ENCODE measurements at places on chromosomes 16 and 17.

GRCh38 chr16:1908184-1908583 is 10.0 kb downstream of the HS3ST6 start:
- DNase-seq, result no peak

GRCh38 chr17:2172999-2173398 is 118.1 kb downstream of the HIC1 start:
- DNase-seq, result no peak

DNA sequence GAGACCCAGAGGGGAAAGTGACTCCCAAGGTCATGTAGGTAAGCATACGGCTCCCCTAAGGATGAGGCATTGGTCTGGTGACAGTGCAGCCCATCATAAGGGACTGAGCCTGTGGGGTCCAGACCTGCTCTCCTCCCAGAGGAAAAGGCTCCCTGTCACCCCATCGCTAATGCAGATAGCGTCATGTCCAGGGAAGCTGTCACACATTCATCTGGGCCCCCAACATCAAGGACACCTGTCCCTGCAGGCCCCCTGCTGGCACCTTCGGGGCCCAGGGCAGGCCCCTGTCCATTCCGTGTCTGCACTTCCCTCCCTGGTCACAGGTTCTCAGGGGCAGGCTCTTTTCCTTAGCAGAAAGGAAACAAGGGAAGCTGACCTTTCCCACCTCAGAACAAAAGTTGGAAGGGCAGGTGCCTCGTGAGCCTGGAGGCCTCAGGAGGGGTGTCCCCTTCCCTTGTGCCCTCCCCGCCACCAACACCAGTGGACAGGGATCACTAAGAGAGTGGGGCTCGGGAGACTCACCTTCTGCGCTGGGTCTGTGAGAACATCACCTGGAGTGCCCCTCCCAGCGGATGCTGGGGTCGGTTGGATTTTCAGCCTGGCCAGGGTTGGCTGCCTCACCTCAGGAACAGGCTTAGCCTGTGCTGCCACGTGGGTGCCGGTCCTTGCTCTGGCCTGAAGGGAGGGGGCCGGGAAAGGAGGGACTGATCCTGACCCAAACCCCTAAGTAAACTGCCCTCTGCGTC is 17.3 kb upstream of the LASP1NB start:
- no peak for DNase-seq

DNA sequence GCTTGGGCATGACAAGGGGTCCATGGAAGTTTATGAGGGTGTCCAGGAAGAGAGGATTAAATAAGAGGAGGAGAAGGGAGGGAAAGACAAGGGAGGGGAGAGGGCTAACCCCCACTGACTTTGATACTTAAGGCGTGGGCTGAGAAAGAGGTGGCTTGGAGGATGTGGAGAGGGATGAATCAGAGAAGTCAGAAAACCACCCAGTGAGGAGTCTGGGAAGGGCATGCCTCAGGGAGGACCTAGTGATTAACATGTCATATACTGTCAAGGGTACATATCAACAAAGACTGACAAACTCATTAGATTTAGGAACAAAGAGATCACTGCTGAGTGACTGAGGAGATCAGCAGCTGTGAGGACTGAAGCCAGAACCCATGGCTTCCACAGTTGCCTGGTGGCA is 145.4 kb downstream of the IRX5 start:
- no peak for DNase-seq

- no peak for DNase-seq
Observed at GRCh38 chr16:9528511-9529079, 437.2 kb downstream of the HAPSTR1 start.

- no peak for DNase-seq
Observed at GRCh38 chr16:2285731-2286191, 17.8 kb upstream of the RNPS1 start.

GRCh38 chr17:11836508-11836907 is 160.8 kb downstream of the ZNF18 start:
- DNase-seq, result no peak

DNA sequence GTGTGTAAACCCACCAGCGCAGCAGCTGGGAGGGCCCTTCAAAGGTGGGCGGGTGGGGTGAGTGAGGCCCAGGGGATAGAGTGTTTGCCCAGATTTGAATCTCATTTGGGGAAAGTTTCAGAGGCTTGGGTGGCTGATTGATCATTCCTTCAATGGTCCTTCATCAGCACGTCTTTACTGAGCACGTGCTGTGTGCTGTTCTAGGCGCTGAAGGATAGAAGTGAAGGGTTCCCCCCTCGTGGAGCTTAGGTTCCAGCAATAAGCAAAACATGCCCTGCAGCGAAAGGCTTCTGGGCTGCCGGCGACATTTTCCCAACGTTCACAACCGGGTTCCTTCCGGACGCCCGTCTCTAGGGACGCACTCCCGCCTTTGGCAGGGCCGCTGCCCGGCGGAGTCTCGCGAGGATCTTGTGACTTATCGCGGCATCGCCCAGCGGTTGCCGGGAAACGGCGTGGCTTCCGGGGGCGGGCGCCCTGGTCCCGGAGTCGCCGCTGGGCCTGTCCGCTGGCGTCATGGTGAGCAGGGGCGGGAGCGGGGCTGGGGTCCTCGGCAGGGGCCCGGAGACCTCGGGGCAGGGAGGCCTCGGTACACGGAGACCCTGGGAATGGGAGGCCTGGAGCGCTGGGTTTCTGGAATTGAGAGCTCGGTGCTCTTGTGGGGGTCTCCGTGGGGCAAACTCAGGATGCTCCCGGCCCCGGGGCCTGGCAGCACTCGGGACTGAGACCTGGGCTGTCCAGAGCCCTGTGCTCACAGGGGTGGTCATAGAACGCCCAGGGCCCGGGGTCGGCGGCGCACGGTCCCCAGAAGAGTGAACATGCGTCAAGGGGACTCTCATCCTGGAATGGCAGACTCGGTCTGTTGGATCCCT is 3.2 kb upstream of the DBNDD1 start:
- DNase-seq, result peak; percentile 48

- no peak for DNase-seq
Observed at GRCh38 chr16:79997257-79997656, 396.7 kb upstream of the MAF start.

DNA sequence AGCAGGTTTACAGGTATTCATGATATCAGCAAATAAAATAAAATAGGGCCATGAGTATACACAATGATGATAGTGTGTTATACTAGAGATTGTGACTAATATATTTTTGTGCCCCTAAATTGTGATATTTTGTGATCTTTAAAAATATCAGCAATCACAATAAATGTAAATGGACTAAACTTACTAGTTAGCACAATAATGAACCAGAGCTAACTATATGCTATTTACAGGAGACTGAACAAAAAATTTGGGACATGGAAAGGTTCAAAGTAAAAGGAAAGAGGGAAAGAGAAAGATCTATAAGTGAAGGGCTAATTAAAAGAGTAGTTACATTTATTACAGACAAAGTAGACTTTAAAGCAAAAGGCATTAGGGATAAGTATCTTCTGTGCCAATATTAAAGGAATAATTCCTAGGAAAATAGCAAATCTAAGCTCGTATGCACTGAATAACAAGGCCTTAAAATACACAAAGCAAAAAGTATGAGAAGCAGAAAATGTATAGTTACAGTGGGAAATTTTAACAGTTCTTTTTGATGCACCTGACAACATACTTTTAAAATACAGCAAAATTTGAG is 5.0 kb upstream of the MSI2 start:
- no peak for DNase-seq

DNA sequence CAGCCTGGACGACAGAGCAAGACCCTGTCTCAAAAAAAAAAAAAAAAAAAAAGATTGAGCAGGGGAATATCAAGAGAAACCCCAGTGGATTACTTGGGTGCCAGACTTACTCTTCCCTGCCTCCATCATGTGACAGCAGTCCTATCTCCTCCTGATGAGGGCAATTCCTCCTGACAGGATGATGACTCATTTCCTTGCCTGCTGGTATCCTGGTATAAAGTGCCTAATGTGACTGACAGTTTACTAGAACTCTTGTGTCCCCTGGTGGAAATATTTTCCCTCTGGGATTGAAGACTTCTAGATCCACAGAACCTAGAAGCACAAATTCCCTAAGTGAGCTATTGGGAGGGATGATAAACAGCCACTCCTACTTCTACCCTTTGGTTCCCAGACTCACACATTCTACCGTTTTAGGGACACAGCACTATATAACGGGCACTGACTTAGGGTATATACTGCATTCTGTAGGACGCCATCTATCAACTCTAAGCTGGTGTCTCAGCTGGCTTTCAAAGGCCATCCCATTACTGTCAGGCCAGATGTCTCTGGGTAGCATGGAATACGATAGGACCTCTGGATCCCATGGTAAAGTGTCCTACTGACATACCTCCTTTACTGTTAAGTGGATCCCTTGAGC is 114.6 kb upstream of the MED13 start:
- DNase-seq, result no peak

DNA sequence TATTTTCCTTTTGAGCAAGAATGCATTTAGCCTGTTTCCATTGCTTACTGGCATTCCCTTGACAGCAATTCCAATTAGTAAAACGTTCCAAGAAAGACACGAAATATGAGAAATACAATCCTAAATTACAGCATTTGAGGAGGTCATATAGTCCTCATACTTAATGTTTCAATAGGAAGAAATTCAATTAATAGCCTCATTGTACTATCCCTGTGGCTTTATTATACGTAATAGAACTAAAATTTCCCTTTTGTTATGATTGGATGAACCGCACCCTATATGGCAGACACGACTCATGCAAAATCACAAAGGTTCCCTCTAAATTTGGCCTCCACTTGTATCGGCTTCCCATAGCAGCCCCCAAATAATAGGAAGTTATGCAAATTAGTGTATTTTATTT is 291.7 kb downstream of the CEP112 start:
- DNase-seq, result no peak

DNA sequence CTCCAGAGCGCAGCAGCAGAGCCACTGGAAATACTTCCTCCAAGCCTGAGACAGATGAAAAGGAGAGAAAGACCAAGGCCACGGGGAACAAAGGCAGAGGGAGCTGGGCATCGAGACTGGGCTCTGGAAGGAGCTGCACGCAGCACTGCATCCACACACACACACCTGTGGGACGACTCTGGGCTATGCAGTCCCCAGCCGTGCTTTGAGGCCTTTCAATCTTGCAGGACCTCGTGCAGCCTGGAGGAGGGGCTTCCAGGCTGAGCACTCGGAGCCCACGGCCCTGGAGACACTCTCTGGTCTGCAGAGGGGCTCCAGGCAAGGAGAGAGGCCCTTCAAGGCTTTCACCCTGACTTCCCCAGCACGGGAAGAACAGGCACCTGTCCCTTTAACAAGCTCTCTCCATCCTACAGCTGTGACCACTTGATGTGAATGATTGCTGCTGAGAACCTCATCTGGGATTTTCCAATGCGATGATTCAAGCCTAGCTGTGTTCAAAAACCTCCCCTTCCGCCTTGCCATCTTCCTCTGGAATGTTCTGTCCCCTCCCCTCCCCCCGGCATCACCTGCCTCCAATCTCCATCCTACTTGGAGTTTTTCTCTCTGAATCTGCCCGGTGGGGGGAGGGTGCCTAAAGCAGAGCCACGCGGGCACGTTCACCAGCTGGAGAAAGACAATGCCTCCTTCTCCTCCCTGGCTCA is 37.5 kb downstream of the RBFOX3 start:
- DNase-seq, result no peak

GRCh38 chr17:18314059-18314730 is 599 bp downstream of the TOP3A start:
- DNase-seq, result no peak

- DNase-seq, result no peak
Observed at GRCh38 chr17:82993005-82993404, 86.4 kb upstream of the METRNL start.

DNA sequence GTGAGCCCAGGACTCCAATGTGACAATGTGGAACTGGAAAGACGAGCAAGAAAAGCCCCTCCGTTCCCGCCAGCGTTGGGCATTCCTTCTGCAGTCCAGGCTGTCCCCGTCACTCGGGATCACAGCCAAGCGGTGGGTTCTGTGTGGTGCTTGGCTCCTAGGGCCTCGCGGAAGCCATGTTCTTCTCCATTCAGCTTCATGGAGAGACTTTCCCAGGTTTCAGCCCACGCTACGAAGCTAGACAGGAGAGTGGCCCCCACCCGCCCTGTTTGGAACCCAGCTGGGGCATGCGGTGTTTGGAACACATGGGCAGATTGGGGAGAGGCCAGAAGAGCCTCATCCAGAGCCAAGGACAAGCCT is 5.8 kb downstream of the LMF1 start:
- no peak for DNase-seq

- no peak for DNase-seq
Observed at GRCh38 chr16:77974883-77975282, 47.5 kb upstream of the CLEC3A start.

DNA sequence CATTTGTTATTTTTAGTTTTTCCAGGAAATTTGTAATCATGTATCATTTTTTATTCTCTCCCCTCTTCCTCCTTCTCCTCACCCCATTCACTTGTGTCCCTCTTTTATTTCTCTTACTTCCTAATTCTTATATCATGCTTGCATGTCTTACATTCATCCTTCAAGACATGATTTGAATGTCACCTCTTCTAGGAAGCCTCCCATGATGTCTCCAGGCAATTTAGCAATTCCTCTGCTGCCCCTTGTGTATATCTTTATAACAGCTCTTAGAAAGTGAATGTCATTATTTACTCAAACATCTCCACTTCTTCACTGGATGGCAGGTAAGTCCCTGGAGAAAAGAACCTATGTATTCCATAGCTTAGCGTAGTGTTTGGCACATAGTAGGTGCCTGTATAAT is 7.8 kb downstream of the HNF1B start:
- DNase-seq, result no peak

GRCh38 chr16:84836234-84836647 is 16.5 kb downstream of the CRISPLD2 start:
- peak; percentile 85 for DNase-seq

- no peak for DNase-seq
Observed at GRCh38 chr17:21024024-21024423, 18.8 kb downstream of the USP22 start.

DNA sequence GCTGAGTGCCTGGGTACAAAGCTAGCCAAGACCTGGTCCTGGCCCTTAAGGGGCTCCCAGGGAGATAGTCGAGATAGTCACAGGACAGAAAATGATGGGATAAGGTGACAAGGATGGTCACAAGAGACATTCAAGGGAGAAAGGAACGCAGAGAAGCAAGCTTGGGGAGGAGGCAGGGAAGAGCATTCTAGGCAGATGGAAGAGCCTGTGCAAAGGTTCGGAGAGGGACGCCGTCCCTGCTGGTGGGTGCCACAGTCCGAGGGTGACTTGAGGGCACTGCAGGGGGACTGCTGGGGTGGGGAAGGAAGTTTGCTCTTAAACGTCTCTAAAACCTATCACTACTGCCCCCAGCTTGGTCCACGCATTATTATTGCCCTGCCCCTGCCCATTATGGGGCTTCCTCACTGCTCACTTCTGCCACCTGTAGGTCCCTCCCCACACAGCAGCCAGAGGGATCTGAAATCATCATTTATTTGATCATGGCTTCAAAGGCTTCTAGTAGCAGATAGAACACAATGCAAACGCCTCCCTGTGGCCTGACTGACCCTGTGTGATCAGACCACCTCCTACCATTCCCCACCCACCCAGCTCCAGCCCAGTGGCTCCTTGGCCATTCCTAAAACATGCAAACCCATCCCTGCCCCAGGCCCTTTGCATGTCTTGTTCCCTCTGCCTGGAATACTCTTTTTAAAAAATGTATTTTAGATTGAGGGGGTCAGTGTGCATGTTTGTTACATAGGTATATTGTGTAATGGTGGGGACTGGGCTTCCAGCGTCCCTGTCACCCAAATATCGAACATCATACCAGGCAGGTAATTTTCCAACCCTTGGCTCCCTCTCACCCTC is 60.3 kb downstream of the RMI2 start:
- no peak for DNase-seq

All from GOT3 (cell line).